Stimulated activated CD4-positive, alpha-beta T cell treated with anti-CD3 and anti-CD28 coated beads, Interleukin-4, amount 100 ng/mL, for 48 hours (primary cell): ENCODE measurements at places on chromosomes 7 and 10.
A peak's percentile ranks its signal among the peaks of the same experiment; 100 is the strongest.

GRCh38 chr7:127252778-127253280, at the start of gene GRM8:
TSS of gene GRM8 (minus strand) at chr7:127252941.
- no peak for DNase-seq

DNA sequence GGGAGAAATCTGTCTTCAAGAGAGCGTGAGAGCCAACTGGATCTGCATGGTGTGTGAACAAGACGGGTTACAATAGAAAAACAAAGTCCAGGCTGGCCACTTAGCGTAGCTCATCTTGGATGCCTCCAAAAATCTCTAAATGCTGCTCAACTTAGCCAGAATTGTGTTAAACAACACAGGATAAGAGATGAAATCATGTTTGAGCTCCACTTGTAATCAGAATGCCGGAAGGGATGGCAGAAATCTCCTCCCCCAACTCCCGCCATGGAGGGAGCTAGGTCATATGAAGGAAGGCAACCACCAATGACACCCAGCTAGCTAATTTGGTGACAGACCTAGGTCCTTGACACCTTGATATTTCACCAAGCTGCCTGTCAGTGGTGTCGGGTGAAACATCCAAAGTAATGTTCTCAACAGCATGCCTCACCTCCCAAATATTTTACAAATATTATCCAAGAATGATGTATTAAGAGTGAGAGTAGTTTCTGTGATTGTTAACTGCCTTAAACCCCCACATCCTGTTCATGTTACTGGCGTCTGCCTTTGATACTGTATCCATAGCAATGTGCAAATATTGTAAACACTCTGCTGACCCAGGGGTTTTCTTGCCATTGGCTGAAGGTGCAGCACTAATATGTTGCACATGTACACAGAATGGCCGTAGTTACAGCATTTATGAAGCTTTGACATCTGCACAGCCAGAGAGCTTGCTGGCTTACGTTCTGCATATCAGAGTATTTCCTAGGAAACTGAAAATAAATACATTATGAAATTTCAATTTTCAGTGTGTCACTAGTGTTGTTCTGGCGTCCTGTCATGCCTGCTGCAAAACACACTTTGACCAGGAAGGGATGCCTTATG, 25.8 kb downstream of the TMEM254 start:
- no peak for DNase-seq

DNA sequence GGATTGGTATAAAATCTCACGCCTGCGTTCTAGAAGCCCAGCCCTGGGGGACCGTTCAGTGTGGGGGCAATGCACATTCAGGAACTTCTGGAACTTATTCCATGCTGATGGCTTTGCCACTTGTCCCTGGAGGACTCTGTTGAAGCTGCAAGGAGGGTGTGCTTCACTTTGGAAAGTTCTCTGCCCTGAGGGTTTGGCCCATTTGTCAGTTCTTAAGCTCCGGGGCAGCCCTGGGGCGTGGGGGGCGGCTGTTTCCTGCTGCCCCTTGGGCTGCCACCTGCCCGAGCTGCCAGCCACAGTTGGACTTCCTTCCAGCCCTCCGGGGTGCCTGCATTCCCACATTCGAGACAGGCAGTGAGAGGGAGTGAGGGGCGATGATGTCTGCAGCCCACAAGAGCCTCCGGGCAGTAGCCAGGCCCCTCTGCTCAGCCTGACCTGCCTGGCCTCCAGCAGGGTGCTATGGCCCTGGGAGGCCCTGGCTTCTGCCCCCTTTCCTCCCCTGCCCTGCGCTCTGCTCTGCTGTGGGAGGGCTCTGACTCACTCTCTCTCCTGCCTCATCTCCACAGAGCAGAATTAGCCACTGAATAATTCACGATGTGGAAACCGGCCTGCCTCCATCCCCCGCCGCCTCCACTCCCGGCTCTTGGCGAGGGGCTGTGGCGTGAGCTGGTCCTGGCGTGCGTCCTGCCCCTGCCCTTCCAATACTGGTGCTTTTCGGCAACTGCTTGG, 1.9 kb downstream of the TTYH3 start:
- DNase-seq: no peak

DNA sequence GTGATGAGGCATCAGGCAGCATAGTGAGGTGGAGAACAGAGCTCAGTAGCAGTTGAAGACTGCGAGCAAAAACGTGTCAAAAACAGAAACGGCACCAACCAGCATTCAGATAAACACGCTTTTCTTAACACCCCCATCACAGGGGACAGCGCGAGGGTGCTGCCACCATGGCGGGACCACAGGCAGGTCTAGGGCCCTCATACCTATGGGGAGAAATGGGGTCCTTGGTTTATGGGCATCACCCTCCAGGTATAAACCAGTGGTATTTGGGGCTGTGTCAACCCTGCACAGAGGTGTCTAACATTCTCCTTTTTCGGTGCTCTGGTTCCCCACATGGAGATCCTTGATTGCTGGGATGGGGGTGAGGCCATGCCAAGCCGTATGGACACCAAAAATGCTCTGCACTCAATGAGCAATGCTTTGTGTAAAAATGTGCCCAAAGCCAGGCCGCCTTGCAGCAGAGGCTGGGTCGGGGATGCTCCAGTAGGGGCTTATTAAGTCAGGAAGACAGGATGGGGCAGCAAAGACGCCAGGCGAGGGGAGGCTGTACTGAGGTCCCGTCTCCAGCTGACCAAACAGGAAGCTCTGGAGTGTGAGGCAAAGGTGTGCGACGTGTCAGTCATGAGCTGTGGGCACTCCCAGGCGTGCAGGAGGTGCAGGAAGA, 191.5 kb downstream of the WDR37 start:
- DNase-seq: no peak

GRCh38 chr10:13788320-13788600, 201.5 kb downstream of the PRPF18 start:
- no peak for DNase-seq

DNA sequence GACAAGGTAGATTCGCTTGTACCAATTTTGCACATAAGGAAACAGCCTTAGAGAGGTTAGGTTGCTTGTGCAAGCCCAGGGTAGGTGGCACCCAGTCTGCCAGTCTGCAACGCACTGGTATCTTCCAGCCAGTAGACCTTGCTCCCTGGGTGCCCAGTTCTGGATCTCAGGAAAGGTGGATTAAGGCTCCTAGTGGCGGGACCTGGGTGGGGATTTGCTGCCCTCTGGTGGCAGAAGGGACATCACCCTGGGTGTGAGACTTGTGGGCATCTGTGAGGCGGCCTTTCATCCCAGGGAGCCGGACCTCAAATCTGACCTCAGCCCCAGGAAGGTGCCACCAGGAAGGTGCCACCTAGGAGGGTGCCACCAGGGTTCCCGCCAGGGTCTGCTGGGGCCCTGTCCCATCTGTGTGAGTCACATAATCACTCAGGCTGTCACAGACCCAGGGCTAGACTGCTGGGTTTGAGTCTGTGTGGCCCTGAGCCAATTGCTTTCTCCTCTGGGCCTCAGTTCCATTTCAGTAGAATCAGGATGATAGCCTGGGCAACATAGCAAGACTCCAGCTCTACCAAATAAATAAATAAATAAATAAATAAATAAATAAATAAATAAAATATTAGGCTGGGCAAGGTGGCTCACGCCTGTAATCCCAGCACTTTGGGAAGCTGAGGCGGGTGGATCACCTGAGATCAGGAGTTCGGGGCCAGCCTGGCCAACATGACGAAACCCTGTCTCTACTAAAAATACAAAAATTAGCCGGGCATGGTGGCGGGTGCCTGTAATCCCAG, 5.3 kb upstream of the PRKRIP1 start:
- peak; percentile 64 for DNase-seq

GRCh38 chr10:95273393-95274312, 17.1 kb downstream of the PDLIM1 start:
- DNase-seq: no peak

DNA sequence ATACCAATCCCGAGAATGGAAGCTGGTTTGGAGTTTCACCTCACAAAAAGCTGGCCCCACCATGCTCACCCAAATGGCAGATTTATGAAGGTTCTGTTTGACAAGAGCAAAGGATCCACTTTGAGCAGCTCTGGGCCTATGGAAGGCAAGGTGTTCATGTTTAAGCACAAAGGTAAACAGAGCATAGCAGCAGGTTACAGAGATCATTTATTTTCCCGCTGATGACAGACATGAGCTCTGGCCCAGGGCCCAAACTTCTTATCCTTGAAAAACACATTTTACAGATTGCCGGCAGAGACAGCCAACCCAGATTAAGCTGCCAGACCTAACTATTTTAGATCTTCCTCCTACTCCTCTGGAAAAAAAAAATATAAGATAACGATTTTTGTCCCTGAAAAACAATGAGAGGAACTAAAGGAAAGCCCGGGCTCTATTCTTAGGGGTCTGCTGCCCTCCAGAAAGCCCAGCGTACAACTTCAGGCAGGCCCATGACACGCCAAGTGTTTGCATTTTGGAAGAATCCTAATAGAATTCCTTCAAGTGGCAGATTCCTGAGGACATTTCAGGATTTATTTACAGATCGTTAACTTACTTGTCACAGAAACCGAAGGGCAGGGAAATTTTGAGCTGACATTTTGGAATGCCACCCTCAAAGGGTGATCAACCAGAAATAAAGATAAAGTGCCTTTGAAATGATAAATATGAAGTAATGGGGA, 40.0 kb downstream of the SYPL1 start:
- DNase-seq: no peak

DNA sequence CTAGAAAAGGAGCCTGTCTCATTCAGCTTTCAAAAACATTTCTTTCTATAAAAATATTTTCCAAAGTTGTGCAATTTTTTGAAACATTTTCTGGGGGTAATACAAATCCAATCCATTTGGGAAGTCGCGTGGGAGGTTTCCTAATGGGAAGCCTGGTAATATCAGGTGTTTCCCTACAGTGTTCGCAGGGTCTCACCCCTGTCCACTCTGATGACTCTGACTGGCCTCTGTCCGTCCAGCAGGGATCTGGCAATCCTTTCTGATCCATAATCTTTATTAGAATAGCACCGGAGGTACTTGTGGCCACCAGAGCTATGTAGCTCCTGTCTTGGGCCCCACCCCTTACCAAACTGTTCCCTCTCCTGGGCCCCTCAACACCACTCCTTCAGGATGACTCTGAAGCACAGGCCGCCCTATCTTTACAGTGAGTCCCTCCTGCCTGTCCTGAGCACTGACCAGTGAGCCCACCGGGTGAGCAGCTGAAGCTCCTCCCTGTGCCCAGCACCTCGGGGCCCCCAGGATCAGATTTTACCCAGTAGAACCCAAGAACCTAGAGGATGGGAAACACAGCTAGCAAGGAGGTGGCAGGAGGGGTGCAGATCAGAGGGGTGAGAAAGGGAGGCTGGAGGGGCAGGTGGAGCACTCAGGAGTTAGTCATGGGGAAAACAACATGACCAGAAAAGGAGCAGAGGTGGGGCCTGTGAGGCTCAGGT, 84.8 kb downstream of the PTPRE start:
- no peak for DNase-seq

DNA sequence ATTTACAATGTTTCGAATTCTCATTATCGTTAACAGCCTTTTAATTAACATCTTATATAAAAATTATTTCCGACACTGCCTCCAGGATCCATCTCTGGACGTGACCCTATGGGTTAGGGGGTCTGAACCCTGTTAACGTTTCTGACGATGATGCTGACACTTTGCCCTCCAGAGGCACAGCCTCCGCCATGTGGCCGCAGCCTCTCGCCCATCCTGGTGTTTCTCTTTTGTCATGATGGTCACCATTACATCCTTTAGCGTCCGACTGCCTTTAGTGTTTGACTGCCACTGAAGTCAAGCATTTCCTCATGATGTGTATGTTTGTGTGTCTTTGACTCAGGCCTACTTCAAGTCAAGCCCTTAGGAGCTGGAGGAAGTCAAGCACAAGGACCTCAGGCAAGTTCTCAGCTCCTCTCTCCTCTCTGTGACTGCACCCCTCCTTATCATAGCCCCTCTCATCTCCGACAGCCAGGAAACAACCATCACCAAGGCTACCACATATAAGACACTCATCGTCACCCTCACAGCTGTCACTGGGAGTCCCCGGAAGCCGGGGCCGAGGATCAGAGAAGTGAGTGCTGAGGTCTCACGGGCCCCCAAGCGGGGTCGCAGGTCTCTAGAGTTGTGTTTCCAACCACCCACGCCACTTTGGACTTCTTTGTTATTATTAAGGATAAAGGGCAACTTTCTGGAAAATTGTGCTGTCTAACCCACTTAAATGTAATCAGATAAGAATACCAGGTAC, 96.1 kb upstream of the PPP2R2D start:
- no peak for DNase-seq
